ENCODE measurements at places on chromosomes 7 and 10.

- no peak for DNase-seq
Observed at GRCh38 chr7:30700941-30701340, 18.7 kb upstream of the CRHR2 start.

DNA sequence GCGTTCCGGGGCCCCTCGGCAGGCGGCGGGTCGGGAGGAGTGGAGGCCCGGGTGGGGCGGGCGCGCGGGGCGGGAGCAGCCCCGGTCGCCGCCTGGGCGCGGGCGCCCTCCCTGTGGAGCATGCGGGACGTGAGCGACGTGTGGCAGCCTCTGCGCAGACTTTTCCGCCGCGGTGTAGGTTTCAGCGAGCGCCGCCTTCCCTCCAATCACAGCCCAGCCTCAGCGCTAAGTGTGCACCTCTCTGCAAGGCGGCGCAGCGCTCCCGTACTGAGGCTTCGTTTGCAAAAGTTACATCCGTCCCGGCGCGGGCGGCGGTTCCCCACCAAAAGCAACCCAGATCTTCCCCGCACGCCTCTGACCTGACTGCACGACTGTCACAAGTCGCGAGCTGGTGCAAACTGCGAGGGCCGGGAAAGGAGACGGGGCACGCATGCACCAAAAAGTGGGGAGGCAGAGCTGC is 1.2 kb upstream of the PFKFB3 start:
- no peak for DNase-seq

DNA sequence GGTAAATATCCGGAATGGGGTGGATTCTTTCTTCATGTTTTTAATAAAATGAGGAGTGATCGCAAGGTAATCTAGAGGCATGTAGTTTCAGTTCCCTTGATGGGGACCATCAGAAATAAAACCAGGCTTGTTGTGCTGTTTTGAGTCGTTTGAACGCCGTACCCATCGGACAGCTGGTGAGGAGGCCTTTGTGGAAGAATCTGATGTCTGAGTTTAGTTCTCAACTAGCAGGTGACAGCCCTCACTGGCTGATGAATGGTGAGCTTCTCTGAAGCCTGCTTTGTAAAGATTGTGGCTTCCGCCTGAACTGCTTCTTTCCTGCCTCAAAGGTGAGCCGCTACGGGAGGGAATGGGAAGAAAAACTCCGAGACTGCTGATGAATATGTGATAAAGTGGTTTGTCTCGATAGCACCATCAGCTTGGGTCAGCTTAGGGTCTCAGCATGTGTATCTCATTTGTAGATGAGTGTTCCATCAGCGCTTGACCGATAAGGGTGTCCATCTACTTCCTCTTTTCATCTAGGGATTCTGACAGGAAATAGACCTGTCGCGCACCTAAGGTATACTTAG is 977 bp downstream of the TMEM248 start:
- no peak for DNase-seq

DNA sequence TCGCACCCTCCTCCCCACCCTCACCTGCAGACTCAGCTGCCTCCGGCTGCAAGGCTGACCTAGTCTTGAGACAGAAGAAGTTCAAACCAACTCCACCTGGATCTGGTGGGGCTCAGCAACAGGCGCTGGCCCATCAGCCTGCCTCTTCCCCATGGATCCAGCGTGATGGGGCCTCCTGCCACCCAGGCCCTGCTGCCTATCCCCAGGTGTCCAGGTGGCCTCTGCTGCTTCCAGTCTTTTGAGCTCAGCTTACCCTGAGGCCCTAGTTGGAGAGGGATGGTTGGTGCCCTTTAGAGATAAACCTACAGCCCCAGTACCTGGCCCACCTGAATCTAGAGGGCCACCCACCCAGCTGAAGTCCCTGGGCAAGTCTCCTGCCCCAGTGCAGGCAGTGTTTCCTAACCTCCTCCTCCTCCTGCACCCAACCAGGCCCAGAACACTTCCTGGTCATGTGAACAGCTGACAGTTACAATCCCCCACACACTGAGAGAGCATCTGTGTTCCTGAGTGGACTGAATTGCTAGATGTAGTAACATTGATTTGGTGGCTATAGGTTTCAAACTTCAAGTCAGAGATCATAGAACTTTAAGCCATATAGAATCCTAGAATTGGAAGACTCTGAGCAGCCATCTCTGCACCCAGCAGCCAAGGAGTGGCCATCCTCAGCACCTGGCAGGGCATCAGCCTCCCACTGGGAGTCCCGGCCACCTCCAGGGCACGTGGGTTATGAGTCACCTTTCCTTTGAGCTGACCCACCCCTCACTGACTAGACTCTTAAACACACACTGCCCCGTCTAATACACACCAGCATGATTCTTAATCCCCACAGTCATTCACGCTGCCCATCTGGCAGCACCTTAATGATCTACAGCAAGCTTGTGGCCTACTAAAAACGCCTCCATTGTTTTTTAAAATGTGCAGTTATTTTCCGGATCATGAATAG is 51.9 kb downstream of the ALOX5 start:
- DNase-seq: no peak

DNA sequence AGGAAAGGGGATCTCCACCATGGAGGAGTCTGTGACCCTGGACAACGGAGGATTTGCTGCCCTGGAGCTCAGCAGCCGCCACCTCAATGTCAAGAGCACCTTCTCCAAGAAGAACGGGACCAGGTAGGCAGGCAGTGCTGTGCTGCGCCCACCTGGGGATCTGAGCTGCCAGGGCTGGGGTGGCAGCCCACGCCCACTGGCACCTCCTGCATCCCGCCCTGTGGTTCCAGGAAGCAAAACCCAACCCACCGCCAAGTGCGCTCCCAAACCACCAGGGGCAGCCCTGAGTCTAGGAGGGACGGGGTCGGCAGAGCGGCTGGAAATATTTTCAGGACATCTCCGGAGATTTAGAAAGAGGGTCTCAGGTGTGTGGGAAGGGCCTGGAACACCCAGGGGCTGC is 440.3 kb upstream of the FOXK1 start:
- DNase-seq: no peak

DNA sequence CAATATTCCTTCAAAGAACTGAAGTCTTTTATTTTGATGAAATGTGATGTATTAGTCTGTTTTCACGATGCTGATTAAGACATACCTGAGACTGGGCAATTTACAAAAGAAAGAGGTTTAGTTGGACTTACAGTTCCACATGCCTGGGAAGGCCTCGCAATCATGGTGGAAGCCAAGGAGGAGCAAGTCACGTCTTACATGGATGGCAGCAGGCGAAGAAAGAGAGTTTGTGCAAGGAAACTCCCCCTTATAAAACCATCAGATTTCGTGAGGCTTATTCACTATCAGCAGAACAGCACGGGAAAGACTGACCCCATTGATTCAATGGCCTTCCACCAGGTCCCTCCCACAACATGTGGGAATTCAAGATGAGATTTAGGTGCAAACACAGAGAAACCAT is 750.3 kb upstream of the KCND2 start:
- DNase-seq: no peak

DNA sequence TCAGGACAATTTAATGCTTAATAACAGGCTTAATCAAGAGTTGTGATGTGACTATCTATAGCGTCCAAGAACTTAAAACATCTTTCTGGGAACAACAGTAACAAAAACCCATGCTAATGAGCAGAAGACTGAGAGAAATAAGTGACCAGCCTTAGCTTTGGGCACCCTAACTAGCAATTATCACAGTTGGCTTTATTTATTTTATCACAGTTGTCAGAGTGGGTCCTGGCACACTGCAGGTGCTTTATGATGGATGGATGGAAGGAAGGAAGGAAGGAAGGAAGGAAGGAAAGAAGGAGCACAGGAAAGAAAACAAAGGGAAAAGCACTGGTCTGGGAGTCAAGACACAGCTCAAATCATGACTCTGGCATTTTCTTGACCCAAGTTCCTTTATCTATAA is 181.1 kb downstream of the SKAP2 start:
- DNase-seq: no peak

GRCh38 chr10:61692447-61693010 is 29.8 kb downstream of the CABCOCO1 start:
- DNase-seq: no peak

GRCh38 chr7:116354171-116354545 is 143.8 kb downstream of the TES start:
- DNase-seq: no peak

- no peak for DNase-seq
Observed at GRCh38 chr7:40822861-40823260, 688.1 kb downstream of the SUGCT start.

DNA sequence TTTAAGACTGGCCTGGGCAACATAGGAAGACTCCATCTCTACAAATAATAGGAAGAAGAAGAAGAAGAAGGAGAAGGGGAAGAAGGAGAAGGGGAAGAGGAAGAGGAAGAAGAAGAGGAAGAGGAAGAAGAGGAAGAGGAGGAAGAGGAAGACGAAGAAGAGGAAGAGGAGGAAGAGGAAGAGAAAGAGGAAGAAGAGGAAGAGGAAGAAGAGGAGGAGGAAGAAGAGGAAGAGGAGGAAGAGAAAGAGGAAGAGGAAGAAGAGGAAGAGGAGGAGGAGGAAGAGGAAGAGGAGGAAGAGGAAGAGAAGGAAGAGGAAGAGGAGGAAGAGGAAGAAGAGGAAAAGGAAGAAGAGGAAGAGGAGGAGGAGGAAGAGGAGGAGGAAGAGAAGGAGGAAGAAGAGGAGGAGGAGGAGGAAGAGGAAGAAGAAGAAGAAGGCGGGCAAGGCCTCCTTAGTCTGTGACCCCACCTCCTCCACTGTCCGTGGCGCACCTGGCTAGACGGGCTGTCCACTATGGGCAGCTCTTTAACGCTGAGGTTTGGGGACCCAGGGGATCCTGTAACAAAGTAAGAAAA is 28.8 kb upstream of the ZFAND2A start:
- no peak for DNase-seq

DNA sequence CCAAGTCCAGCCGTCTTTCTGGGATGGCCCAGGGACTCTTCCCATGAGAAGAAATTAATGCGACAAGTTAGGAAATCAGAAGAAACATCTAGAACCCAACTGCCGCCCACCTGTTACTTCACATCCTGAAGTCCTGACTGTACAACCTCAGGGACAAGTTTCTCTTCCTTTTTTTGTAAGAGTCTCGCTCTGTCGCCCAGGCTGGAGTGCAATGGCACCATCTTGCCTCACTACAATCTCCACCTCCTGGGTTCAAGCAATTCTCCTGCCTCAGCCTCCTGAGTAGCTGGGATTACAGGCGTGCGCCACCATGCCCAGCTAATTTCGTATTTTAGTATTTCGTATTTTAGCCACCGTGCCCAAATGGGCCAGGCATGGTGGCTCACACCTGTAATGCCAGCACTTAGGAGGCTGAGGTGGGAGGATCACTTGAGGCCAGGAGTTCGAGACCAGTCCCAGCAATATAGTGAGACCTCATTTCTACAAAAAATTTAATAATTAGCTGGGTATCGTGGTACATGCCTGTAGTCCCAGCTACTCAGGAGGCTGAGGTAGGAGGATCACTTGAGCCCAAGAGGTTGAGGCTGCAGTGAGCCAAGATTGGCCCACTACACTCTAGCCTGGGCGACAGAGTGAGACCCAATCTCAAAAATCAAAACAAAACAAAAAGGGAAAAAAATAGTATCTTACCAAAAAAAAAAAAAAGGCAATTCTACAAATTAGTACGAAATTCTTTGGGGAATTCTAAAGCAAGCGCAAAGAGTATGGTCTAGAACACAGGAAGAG is 20.8 kb downstream of the LAT2 start:
- no peak for DNase-seq

GRCh38 chr7:124553502-124553901 is 212.1 kb downstream of the GPR37 start:
- no peak for DNase-seq

- DNase-seq: no peak
Observed at GRCh38 chr7:95578299-95578855, 17.9 kb downstream of the PDK4 start.

- no peak for DNase-seq
Observed at GRCh38 chr7:29763266-29763665, 43.0 kb upstream of the WIPF3 start.

DNA sequence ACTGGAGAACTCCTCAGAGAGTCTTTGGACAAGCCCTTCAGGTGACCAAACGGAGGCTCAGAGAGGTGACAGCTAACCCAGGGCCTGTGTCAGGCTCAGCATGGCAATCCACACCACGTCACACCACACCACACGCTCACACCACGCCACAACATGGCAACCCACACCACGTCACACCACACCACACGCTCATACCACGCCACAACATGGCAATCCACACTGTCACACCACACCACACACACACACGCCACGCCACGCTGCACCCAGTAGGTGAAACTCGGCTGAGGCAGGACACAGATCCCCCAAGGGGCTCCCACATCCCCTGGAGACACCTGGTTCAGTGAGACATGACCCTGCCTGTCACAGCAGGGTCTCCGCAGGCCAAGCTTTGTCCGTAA is 107.3 kb downstream of the PDGFA start:
- no peak for DNase-seq

DNA sequence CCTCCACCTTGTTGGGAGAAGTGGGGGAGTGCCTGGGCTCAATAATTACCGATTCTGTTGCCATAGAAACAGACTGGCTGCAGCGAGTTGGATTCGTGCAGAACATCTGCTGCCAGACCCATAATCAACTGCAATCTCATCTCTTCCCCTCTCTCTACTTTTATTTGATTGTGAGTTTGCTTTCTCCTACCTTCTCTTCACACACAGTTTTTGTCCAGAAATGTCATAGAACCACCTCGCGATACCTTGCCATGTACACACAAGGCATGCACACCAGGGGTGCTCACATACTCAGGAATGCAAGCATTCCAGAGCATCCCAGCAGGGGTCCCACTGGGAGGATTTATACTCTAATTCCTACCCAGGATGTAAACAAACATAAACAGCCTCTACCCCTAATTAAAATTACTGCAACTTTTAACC is 262.2 kb upstream of the AOAH start:
- DNase-seq: peak; percentile 45

DNA sequence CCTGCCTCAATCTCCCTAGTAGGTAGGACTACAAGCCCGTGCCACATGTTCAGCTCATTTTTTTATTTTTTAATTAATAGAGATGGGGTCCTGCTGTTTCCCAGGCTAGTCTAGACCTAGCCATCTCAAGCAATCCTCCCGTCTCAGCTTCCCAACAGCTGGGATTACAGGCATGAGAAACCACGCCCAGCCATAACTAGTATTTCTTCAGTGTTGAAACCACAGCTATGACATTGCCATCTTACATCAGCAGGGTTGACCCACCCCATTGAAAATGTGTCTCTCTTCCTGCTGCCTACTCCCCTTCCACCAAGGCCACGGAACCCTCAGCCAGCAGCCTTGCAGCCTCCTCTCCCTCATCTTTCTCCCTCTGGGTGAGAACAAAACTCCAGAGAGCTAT is 62.1 kb upstream of the ZNF746 start:
- no peak for DNase-seq

GRCh38 chr10:107081644-107082043 is 82.9 kb downstream of the SORCS1 start:
- DNase-seq: no peak

GRCh38 chr10:91761721-91762120 is 36.5 kb upstream of the TNKS2 start:
- no peak for DNase-seq

- no peak for DNase-seq
Observed at GRCh38 chr10:100362570-100363496, 15.8 kb downstream of the SCD start.
